Omental fat pad (tissue), 4 donors: ENCODE measurements at places on chromosomes 4 and X. TPM values are rescaled to one million over a fixed set of nuclear protein-coding genes. Genes with fewer than 3 reads are reported as not detected.

DNA sequence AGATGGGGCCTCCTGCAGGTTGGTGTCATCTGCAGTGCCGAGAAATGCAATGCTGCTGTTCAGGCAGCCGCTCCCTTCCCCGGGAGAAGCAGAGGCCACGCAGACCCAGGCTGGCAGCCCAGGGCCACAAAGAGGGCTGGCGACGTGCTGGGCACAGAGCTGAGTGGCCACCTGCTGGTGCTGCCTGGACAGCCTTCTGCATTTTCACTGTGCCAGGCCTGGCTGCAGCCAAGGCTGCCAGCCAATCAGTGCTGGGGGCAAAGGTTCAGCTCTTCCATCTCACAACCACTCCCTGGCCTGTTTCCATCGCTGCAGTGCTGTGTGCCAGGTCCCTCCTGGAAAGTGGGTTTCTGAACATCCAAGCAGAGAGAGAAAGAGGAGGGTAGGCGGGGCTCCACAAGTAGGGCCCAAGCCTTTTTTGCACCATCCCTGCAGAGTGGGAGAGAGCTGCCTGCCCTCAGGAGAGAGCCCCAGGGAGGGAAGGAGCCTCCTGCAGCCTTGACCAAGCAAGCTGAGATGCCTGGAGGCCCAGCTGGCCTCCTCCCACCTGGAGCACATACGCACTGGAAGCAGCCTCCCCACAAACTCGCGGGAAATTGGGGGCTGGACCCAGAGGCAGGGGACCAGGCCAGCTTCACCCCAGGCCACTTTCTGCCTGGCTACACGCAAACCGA lies 20.1 kb downstream of the ADRA2C start:
- DNase-seq, result no peak

The CACNA1F gene
- 0.32 TPM for total RNA-seq

DNA sequence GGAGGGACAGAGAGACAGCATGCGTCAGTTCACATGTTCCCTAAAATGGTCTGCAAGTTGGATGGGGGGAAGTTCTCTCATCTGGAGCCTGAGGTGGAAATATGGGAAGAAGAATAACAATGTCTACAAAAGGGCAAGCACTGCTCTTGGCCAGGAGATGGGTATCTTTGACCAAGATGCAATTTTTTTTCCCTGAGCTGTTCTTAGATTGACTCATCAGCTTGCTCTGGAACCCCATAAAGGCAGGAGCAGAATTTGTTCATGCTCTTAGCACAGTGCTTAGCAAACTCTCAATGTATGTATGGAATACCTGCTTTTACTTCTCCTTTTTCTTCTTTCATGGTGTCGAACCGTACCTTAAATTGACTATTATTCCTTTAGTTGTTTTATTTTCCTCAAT lies 90.5 kb upstream of the ZNF827 start:
- DNase-seq, result no peak

The REPS2 gene
- total RNA-seq, result 5.2 TPM

The CCNA2 gene
- 0.65 TPM for total RNA-seq

The ITM2A gene
- 41.3 TPM for total RNA-seq

DNA sequence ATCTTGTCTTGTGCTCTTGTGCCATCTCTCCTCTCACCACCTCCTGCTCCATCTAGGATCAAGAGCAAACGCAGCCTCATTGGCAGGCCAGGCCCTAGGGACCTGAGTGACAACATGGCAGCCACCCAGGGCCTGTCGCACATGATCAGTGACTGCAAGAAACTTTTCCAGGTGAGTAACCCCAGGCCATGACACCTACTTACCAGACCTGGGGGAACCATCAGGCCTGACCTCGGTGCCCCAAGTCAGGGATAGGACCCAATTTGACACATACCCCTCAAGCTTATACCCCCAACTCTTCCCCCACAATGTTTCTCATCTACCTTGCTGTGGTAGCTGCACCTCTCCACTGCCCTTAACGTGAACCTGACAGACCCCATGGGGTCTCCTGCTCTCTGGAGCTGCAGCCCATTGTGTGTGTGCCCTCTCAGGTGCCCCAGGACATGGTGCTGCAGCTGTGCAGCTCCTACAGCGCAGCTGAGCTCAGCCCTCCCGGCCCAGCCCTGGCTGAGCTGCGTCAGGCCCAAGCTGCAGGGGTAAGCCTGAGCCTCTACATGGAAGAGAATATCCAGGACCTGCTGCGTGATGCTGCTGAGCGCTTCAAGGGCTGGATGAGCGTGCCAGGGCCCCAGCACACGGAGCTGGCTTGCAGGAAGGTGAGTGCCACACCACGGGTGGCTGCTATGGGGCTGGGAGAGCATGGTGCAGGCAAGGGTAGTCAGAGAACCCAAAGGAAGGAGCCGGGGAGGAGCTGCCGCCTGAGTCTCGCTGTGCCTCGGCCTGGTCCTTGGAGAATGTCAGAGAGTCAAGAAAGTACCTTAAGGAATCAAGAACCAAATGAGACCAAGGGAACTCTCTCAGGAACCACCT lies 74.8 kb downstream of the STARD8 start:
- no peak for DNase-seq
